ENCODE measurements at places on chromosomes 1 and 21.

DNA sequence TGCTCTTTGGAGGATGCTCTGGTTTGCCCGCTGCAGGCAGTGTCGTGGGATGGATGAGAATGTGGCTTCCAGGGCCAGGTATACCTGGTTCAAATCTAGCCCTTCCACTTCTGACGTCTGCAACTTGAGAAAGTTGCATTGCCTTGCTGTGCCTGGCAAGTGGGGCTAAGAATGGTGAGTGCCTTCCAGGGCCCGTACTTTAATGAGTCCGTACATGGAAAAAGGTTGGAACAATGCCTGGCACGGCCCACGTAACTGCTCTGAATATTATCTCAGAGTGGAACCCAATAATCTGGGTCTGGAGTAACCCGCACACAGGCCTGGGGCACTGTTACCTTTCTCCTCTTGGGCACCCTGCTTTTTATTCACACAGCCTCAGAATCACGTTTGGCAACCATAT is 146.7 kb upstream of the EDN2 start:
- DNase-seq = no peak

DNA sequence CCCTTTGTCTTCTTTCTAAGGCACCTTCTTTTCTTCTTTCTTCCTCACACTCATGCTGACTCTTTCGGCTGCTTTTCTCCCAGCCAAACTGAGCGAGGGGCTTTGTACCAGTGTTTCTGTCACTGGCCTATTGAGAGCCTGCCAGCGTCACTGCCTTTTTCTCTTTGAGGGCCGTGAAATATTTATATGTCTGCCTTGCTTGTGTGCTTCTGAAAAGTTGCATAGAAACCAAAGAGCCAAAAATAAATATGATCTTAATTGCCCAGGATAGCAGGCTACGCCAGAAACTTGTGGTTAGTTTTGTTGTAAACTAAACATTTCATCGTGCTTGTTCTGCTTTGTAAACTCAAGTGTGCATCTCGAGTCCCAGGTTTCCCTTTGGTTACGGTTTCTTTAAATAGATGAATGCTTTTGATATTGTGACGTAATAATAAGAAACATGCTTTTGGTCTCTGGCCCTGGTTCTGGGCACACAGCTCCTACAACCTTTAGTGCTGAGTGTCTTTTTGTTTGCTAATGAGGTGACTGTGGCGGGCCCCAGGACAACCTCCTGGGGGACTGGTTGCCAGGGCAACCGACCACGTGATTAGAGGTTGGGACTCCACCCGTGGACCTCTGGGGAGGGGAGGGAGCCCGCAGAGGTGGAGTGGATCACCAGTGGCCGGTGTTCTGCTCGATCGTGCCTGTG is 10.8 kb downstream of the SLC37A1 start:
- DNase-seq = no peak

DNA sequence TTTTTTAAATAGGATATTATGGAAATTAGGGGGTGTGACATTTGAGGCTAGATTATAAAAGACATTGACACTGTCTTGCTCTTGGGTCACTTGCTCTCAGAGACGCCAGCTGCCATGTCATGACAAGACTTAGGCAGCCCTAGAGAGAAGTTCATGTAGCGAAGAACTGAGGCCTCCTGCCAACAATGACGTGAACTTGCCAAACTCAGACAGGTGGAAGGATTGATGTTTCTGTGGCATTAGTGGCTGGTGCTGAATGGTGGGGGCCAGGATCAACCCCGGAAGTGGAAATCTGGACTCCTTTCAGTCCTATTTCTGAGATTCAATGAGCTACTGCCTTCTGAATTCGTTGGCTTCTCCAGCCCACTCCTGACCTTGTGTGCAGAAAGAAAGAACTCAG is 14.7 kb downstream of the NCF2 start:
- no peak for DNase-seq

- no peak for DNase-seq
These were observed at the start of gene KRTAP21-3 for GRCh38 chr21:30718239-30718909. Gene KRTAP21-3 (minus strand): TSS chr21:30718777. CDS start chr21:30718759, 18 bp downstream.

DNA sequence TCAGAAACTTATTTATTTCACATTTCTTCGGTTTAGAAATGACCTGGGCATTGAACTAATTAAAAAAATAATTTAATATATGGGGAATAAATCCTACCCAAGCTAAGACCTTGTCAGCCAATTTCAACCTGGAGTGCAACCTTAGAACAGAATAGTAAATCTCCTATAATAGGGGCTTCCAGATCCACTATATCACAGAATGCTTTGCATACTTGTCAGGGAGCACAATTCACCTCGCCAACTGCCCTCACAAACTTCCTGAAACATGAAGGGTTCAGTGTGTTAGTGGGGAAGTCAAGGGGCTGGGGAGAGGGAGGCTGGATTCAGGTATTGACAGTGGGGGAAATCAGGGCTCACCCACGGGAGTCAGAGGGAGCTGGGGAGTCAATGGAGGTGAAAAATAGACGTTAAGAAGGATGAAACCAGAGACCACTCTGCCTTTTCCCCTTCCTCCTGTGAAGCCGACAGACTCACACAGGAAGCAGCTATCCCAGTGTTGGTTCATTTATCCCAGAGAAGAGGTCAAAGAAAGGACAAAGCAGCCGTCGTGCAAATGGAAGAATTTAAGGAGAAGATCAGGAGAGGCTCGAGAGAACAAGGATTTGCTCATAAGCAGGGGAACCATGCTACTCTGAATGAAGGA is 453.3 kb downstream of the NUF2 start:
- DNase-seq = no peak

GRCh38 chr1:202023001-202023433 is 12.6 kb downstream of the ELF3 start:
- no peak for DNase-seq

DNA sequence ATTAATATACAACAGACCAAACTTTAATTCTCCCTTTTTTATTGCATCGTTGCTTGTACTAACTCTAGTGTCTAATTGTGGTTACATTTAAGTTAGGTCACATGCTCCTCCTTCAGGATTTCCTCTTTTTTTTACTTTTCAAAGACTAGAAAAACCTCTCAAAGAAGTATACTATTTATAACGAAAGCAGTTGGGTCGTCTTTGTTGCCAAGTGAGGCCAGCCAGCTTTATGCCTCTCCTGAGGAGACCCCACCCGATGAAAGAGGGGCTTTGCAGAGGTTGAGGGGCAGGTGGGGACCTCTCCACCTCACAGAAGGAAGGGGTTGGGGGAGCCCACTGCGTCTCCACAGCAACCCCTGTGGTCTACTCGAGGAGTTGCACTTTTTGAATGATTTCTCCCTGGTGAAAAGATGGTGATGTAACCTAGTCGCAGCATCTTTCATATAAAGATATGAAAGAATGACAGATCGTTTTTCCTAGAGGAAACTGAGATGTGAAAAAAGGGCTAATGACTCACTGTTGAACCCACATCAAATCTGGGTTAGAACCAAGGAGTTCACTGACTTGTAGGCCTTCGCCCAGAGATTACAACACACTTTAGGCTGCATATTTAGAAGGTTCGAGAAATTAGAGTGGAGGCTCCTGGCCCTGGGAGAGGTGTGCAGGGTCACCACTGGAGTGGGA is 6.4 kb downstream of the TGFB2 start:
- no peak for DNase-seq

DNA sequence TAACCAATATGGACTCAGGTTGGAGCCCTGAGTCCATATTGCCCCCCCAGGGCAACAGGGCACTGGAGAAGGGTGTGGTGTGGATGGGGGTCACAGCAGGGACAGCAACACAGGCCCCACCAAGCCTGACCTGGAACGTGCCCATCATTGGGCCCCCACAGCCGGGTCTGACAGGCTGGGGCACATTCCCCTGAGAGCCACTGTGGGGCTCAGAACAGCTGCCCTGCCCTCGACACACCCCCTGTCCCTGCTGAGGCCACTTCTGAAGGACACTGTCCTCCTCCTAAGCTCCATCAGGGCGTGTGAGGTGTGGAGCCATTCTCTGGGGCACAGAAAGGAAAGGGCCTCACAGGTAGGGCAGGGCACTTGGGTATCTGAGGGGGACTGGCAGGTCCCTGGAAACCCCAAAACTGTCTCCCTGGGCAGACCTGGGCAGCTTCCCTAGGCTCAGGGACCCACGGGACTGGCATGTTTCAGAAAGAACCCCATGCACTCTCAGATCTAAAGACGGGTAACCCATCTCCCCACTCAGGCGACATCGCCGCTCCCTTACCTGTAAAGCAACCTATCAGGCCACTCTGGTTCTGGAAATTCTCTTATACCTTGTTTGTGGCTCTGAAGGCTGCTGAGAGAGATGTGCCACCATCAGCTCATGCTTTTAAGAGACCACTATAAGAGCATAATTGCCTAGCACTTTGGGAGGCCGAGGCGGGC is 95.5 kb downstream of the DMRTB1 start:
- DNase-seq = no peak

GRCh38 chr1:37940299-37940947 is 6.4 kb downstream of the INPP5B start:
- no peak for DNase-seq

DNA sequence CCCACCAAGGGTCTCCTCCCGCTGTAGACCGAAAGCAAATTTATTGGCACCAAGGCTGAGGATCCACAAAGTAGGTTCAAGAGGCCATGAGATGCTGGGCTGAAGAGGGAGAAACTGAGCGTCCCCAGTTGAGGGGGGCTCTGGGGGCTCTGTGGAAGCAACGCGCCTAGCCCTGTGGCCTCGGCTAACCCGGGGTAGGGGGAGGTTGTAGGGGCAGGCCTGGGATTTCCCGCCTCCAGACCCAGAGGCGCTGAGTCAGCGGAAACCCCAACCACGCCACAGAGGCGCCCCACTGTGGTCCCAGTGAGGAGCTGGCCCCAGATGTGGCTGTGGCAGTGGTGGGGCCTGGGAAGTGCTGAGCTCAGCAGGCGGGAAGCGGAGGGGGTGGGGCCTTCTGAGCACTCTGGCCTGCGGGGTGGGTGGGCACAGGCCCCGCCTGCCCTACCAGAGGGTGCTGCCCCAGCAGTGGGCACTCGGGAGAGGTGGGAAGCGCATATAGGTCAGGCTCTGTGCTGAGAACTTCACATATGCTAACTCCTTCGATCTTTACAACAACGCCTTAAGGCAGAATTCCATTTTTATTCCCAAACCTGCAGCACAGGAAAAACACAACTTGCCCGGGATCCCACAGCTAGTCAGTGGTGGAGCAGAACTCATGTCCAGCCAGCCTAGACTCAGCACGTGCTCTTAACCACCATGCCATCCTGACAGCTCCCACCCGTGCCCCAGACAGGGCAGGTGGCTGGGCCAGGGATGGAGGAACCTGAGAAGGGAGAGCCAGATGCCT is 1.5 kb upstream of the COL16A1 start:
- DNase-seq = peak; percentile 41

DNA sequence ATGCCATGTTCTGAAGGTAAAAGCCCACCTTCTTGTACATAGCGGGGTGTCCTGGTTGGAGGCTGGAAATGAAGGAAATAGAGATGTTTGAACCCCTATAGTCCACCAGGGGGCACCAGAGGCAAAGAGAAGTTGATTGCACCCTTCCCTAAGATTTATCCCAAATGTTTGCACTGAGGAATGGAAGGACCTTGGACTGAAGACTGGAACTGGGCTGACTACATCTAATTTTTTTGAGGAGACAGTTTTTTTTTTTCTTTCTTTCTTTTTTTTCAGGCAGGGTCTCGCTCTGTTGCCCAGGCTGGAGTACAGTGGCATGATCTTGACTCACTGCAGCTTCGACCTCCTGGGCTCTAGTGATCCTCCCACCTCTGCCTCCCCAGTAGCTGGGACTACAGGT is 55.3 kb upstream of the EIF4G3 start:
- DNase-seq = peak; percentile 31

DNA sequence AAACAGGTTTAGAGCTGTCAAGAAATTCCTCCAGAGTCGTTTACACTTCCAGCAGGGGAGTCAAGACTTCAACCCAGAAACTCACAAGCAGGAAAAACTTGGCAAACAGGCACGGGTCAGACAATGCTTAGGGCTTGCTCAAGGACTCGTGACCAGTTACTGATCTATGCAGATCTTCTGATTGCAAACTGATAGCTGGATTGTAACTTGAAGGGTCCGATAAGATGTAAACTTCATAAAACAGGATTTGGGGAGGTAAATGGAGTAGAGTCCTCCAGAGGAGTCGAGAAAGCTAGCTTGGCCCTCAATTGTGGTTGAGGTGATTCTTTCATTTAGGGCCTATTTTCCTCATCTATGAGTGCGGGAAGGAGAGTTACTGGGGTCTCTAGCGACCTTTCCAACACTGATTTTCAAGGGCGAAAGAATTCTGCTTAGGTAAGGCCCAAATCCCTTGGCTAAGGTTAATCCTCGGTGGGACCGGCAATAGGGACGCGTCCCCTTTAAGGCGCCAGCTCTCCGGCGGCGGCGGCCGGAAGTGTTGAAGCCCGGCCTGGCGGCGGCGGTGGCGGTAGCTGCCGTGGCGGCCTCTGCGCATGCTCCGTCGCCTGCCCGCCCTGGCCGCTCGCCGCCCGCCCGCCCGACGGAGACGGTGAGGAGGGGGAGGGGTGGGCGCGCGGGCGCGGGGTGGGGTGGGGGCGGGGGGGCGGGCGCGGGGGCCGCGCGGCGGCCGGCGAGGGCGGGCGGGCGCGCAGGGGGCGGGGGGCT is at the start of gene GMEB1:
Gene GMEB1 (plus strand): TSS at position 594 of the 765 bp plus-strand sequence. CDS start 14,829 bp downstream, outside the sequence.
- DNase-seq = peak; percentile 83

- DNase-seq = no peak
These were observed 3.6 kb downstream of the LEPR start for GRCh38 chr1:65423884-65424572.

DNA sequence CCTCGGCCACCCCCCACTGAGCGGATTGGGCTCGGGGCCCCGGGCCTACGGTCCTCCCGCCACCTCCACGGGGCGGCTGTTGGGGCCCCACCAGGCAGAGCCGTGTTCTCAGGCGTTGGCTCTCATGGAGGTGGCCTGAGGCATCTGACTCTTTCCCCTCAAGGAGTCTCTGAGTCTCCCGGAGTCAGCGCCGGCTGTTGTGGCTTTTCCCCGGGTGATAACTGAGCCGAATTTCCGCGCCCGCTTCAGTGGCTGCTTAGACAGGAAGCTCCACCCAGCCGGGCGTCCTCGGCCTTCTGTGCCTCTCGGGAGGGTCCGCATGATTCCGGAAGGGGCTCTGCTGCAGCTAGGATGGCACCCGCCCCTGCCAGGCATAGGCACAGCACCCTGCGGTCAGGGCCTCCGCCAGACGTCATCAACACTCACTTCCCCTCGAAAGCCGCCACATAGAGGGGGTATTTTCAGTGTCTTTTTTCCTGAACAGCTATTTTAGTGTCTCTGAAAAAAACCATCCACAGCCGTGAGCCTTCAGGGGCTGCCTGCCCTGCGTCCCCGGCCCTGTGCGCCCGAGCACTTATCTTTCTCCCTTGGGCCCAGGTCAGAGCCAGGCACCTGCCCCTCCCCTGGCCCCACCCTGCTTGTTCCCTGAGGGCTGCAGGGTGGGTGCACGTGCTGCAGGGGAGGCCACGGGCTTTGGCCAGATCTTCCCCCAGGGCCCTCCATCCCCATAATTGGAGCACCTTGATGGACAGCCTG is 72.9 kb downstream of the SKI start:
- DNase-seq = no peak

Data from caudate nucleus (tissue), 63 donors.